ENCODE measurements at places on chromosomes 5 and 9.

- no peak for DNase-seq
These were observed 243.2 kb downstream of the ELAVL2 start for GRCh38 chr9:23582836-23583235.

GRCh38 chr5:23411994-23412393, 95.4 kb upstream of the PRDM9 start:
- DNase-seq, result no peak

- no peak for DNase-seq
These were observed 1217.3 kb downstream of the PTPRD start for GRCh38 chr9:9395539-9395938.

GRCh38 chr9:90018688-90019087, 413.9 kb downstream of the GADD45G start:
- no peak for DNase-seq

DNA sequence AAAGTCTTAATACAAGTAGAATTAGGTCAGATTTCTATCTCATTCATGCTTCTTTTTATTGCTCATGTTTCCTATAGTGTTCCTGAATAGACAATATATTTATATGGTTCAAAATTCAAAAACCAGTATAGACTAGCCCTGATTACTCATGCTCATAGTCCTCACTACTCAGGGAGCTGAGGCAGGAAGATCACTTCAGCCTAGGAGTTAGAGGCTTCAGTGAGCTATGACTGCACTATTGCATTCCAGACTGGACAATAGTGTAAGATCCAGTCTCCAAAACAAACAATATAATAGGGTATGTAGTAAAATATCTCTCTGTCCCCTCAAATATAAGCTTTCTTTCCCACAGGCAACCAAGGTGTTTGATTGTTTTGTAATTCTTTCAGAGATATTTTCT, 2.4 kb downstream of the ANKRD31 start:
- no peak for DNase-seq

DNA sequence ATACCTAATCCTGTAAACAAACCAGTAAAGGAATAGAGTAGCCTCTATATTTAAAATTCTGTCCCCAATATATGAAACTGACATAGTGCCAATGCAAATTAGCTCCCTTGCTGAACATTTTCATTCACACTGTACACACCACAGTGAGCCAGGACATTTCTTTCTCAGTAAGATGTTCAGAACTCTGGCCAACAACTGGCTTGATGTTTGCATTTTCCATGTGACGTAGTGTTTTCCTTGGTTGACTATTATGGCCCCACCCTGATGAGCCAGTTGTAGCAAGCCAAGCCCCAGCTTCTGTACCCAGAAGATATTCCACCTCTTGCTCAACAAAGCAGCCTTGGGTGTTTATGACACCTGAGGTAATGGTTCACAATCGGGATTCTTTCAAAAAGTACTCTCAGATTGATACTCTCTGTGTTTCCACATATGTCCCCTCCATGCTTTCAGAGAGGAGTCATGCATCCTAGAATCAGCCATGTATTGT, 17.7 kb upstream of the ANXA1 start:
- DNase-seq, result no peak

DNA sequence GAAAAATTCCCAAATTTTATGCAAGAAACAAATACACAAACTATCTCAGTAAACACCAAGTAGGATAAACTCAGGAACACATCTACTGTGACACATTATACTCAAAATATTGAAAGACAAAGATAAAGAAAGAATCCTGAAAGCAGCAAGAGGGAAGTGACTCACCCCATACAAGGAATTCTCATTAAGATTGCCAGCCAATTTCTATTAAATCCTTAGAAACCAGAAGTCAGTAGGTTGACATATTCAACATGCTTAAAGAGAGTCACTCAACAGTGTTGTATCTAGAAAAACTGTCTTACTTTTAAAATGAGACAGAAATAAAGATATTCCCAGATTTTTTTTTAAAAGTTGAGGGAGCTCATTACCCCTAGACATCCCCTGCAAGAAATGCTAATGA, 15.5 kb downstream of the SPATA31E1 start:
- DNase-seq, result no peak

DNA sequence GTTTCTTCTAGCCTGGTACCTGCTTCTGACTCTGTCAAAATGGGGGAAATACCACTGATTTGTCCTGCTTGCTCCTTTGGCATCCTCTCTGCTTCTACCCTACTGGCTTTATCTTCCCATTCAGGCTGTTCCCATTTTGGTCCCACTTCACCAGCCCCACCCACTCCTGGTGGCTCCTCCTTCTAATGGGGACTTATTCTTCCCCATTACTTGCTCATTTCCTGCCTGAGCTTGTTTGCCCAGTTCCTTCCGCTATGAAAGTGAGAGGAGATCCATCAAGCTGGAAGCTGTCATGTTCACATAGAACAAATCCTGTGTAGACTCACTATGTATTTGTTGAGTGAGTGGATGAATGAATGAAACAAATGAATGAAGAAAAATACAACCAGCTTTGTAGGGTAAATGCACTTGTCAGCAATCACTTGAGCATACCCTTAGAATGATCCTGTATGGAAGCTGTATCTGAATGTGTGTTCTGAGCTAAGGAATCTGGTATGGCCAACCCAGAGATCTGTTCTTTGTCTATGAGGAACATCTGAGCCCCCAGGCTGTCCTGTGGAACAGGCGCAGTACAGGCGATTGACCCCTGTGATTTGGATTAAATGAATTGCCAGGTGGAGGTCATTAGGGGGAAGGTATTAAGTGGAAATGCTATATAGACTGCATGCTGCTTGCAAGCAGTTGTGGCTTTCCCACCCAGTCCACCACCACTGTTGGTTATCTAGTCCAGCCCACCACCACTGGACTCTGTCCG, 89.5 kb downstream of the APBA1 start:
- no peak for DNase-seq

DNA sequence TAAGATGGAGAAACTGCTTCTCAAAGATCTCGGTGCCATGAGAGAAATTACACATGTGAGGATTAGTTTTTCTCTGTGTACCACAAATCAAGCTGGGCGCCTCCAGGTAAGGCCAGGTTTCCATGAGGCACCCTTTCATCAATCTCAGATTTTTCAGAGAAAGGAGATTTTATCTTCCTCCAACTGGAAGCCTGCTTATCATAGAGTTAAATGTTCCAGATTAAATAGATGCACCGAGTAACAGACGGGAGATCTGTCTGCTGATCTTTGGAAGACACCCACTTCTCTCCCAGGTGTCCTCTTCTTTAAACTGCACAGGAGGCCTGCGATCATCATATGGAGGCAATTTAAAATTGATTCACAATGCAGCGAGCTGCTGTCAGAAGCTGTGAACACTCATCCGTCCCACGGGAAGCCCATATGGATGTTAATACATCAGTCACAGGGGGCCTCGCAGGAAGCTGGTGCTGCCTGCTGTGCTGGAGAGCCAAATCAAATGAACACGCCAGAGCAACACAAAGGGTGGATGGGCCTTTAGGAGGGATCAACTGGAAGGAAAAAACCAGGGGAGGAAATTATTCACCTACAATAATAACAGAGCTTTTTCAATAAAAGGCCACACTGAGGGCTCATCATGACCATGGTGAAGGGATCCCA, 93.3 kb downstream of the TLE1 start:
- DNase-seq, result no peak

GRCh38 chr5:167720676-167721260, 570.7 kb upstream of the WWC1 start:
- no peak for DNase-seq

GRCh38 chr9:72996684-72997314, 43.9 kb upstream of the ALDH1A1 start:
- no peak for DNase-seq

Measured in activated naive CD4-positive, alpha-beta T cell treated with anti-CD3 and anti-CD28 coated beads for 36 hours (primary cell).